ENCODE measurements at places on chromosomes 12 and 14.

DNA sequence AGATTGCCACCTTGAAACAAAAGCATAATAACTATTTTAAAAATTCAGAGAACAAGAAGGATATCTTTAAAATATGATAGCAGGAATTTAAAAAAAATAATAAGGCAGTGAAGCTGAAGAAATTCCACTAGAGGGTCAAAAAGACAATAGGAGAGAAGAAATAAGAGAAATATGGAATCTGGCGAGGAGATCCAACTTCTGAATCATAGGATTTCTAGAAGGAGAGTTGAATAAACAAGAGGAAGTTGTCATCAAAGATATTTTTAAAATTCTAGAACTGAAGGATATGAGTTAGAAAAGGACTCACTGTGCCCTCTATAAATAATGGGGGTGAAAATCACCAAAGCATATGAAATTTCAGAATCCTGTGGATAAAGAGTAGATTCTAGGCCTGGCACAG is 26.8 kb upstream of the TOMM20L start:
- DNase-seq: no peak

- peak; percentile 31 for DNase-seq
Observed at GRCh38 chr12:57127101-57127725, 1.1 kb upstream of the LRP1 start.

DNA sequence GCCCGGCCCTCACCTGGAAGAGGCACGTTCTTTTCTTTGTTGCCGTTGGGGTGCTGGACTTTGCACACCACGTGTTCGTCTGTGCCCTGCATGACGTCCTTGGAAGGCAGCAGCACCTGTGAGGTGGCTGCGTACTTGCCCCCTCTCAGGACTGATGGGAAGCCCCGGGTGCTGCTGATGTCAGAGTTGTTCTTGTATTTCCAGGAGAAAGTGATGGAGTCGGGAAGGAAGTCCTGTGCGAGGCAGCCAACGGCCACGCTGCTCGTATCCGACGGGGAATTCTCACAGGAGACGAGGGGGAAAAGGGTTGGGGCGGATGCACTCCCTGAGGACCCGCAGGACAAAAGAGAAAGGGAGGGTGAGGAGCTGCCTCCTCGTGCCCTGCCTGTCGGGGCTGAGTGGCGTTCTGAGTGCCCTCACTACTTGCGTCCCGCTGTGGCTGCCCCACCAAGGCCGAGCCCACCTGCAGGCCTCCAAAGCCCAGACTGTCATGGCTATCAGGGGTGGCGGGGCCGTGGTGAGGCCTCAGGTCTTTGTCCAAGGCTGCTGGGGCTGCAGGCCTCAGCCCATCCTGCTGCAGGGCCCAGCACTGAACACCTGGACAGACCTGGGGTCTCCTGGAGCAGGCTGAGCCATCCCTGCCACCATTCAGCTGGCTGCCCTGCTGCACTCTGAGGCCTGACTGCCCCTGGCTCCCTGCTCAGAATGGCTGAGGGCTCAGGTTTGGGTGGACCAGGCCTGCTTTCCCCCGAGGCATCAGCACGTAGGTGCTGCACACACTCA is 329.7 kb downstream of the TMEM121 start:
- DNase-seq: no peak

GRCh38 chr12:45522227-45522626 is 207.3 kb upstream of the ARID2 start:
- DNase-seq: no peak

GRCh38 chr12:70449074-70449752 is 83.1 kb downstream of the KCNMB4 start:
- no peak for DNase-seq

GRCh38 chr14:38512236-38512635 is 256.3 kb upstream of the CLEC14A start:
- peak; percentile 24 for DNase-seq

DNA sequence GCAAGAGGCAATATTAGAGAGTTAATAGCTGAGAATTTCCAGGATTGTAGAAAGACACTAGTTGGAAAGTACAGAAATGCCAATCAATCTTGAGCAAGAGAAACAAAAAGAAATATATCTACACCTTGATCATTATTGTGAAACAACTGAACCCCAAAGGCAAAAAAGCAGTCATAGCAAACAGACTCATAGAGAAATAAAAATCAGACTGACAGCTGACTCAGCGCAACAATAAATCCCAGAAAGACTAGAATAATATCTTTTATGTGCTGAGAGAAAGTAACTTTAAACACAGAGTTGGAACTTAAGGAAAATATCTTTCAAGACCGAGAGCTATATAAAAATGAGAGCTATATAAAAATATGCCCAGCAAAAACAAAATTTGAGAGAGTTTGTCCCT is 52.9 kb downstream of the PTPRB start:
- DNase-seq: no peak

DNA sequence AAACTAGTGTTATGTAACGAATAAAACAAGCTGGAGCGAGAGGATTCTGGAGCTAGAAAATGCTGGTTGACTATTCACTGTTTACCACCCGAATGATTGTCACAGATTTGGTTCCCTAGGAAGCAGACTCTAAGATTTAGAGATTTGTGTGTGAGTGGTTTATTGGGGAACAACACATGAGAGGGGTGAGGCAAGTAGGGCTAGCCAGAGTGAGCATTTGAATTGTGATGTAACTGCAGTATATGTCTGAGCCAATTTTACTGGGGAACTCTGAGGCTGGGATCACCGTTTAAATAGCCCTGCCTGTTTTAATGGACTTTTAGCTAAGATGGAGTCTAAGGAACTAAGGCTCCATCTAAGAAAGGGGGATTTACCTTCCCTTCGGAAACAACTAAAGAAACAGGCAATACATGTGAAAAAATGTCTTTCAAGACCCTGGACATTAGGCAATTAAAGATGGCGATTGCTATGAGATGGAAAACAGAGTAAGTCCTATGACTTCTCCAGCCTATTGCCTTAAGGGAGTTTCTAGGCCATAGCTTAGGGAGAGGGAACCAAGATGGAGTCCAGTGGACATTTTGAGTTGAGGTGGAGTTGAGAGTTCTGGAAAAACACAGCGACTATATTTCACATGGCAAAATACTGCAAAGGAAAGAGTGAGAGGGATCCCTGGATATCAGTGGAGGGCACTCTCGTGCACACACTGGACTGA is 6.3 kb downstream of the MGP start:
- no peak for DNase-seq

DNA sequence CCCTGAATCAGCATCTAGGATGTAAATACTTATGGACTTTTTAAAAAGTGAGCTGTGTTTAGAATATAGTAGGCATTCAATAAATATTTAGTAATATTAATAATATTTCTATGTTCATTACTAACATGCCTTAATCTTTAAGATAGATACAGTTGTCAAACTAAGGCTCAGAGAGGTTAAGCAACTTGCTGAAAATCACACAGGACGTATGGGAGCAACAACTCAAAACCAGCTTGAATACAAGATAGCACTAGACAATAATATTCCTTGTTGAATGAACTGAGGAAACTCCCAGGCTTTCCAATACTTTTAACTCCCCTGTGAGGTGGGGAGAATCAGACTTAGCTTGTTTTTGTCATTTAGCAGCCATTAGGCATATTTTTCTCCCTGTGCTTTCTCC is 45.3 kb downstream of the LLPH start:
- DNase-seq: no peak

Measured in spinal cord (tissue), 10 donors.